ENCODE measurements at places on chromosomes 6 and 20.

DNA sequence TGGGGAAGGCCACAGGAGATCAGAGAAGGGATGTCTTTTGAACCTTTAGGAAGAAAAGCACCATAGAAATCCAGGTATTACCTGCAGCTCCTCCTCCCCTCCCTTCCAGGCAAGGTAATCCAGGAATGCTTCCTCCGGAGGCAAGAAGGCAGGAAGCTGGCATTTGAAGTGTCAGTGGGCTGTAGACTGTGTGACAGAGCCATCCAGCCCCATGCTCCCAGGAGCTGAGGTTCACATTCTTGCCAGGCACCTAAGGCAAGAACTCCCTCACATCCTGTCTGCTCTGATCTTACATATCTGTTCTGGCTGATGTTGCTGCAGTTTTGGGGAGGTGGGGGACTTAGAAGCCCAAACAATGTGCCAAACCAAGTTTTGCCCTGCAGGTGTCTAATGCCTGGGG lies 27.8 kb upstream of the SCUBE3 start:
- DNase-seq, result no peak

DNA sequence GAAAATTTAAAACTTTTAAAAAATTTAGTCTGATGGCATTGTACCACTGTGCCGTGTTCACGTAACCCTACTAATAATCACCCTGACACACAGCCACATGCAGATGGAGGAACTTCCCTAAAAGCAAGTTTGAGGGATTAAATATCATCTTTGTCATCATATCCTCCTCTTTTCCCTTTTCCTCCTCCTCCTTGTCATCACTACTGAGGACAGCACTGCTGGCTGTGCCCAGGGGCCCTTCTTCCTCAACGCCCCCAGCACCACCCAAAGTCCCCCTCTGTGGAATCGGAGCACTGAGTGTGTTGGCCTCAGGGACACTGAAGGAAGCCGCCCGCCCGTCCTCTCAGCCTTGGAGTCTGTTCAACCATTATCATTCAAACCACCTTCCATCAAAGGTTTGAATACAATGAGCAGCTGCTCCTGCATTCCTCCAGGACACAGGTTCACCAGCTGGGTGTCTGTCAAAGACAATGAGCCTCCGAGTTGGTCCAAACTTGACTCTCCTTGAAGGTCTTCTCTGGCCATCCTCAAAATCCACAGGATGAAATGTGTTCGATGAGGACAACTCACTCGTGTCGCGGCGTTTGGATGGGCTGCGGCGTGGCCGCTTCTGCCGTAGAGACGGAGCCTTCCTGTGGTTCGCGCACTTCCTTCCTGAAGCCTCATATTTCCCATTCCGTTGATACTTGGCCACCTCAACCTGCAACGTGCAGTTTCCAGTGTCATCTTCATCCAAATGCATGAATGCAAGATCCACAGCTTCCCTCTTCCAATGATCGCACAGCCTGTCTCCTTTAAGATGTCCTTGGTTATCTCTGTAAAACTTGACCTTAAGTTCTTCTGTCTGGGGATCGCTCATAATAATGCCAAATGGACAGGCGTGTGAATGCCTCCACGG lies 23.3 kb downstream of the NQO2 start:
- no peak for DNase-seq

GRCh38 chr6:112936079-112936472 lies 588.9 kb downstream of the RFPL4B start:
- no peak for DNase-seq

DNA sequence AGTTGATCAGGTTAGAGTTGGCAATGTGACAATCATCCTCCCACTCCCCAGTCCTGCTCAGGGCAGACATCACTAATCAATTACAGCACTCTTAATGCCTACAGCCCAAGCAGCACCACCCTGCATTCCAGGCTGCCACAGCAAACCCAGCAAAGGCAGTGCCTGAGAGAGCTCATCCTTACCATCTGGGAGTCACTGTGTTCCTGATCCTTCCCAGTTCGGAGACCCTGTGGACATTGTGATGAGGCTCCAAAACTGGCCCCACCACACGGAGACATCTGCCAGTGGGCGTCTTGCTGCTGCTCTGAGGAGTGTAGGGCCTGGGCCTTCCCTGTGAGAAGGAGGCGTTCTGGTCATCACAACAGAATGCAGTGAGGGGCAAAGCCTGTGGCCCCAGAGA lies 216.5 kb upstream of the CST7 start:
- DNase-seq, result no peak

- no peak for DNase-seq
These were observed 44.8 kb downstream of the INSM1 start for GRCh38 chr20:20412750-20413149.

DNA sequence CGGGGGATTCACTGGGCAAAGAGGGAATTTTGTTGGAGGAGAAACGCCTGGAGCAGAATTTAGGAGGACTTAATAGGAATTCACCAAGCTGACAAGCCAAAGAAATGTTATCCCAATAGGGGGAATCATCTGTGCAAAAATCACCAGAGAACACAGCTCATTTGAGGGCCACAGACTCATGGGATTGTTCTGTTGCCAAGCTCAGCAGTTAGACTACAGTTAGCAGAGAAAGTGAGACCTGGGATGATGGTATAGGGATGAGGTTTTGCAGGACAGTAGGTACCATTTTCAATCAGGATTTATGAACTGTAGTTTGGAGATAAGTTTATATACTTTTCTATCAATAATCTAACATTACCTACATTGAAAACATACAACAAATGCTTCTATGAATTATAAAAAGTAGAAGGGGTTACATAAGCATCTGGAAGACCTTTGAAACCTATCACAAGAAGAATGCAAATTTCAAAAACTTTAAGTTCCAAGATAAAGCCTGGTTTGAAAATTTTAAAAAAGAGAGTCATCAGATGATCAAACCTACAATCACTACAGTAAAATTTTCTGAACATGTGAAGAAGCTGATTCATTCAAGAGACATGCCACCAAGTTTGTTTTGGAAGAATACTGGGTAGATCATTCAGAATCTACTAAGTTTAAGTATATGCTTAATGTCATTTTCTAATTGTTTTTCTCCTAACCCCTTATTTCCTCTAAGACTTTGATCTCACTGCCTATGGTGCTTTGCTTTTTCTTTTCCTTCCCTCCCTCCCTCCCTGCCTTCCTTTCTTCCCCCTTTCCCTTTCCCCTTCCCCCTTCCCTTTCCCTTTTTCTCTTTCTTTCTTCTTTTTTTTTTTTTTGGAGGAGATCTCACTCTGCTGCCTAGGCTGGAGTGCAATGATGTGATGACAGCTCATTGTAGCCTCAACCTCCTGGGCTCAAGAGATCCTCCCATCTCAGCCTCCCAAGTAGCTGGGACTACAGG lies 81.5 kb downstream of the KIF13A start:
- DNase-seq, result no peak

- DNase-seq, result no peak
These were observed 143.6 kb downstream of the MRPL14 start for GRCh38 chr6:43983632-43984031.

DNA sequence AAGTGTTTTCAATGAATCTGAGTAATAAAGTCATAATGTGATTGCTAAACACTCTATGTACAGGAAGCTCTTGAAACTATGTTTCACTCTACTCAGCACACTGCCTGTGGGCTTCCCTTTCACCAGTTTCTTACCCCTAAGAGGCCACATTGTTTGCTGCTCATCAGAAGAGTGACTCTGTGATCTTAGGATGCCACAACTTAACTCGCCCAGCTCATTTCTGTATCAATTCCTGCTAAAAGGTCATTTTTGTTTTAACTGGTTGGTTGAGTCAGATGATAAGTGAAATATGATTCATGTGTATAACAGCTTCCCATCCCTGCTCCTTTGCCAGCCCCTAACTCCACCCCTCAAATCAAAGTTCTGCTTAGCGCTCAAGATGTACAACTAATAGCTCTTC lies 9.8 kb upstream of the NDUFAF4 start:
- DNase-seq, result no peak

DNA sequence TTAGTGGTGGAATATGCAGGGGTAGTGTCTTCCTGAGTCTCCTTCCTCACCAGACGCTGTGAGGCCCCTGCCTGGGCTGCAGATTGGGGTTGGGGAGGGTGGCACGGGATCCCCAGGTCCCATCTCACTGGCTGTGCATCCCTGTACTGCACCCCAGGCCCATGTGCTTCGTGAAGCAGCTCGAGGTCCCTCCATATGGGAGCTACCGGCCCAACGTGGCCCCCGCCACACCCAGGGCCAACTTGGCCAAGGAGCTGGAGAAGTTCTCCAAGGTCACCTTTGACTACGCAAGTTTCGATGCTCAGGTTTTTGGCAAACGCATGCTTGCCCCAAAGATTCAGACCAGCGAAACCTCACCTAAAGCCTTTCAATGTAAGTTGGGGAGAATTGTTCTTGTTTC lies 38.6 kb upstream of the PCMTD2 start:
- no peak for DNase-seq
